Activated T-helper 1 cell treated with anti-CD3 and anti-CD28 coated beads, Interleukin-12 subunit alpha, Interleukin-12 subunit beta, Interleukin-2, Interleukin-4 antibody, amounts not matched to agents 30 ng/mL and 10 ng/mL and 1 ng/mL, durations not matched to agents 14 hours and 24 hours and 36 hours (primary cell): ENCODE measurements at places on chromosomes 11 and 22. TPM values are rescaled to one million over a fixed set of nuclear protein-coding genes. Genes with fewer than 3 reads are reported as not detected.

- no peak for DNase-seq
Measured at GRCh38 chr11:73053964-73054363, 88.2 kb downstream of the FCHSD2 start.

The SLC22A25 gene
- not detected in 2 replicates for total RNA-seq

DNA sequence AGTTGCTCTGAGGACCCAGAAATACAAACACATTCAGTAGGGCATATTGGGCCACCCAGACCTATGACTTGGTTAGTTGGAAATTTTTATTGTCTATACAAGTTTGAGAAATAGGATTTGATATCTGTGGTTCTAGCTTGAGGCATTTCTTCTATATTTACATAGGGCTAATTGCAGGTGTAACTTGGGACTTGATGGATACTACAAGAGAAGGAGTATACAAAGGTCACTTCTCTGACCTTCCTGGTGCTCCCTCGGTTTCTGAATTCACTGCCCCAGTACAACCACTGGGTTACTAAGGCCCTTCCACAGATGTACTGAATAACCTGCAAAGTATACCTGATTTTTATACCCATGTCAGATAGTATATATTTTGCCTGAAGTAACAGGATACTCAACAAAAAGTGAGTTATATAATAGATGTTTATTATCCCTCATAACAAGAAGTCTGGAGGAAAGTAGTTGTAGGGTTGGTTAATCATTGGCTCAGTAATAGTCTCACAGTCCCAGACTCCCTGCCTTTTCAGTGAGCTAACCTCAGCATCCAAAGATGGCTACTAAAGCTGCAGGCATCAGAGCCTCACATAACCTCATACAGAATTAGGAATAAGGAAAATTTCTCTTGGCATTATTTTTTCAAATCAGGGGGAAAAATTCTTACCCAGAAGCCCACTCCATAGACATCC is 8.8 kb upstream of the PGR start:
- no peak for DNase-seq

- DNase-seq: no peak
Measured at GRCh38 chr22:48180631-48181030, 1418.2 kb downstream of the TBC1D22A start.

GRCh38 chr22:19239464-19239863 is 52.1 kb downstream of the CLTCL1 start:
- no peak for DNase-seq

DNA sequence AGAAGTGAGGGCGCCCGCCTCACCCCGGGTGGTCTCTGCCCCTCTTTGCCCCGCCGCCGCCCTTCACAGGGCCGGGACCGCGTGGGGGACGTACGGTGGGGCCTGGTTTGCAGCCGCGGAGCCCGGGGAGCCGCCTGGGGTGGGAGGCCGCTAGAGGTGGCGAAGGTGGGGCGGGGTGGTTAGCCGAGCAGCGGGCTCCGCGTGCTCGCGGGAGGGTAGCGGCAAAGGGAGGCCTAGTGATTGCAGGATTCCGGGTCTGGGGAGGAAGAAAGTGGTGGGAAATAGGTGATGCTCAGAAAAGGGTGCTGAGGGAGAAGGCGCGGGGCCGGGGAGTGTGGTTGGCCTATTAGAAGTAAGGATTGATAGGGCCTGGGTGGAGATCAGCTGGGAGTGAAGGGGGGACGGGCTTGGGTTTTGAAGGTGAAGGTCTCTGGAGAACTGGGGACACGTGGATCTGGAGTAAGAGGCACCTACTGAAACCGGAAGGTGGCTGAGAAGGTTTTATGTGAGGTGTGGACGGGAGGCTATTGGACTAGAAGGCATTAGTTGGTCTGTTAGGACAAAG is 571 bp downstream of the FAR1 start:
- peak; percentile 36 for DNase-seq

GRCh38 chr11:35057926-35058668 is 80.9 kb upstream of the CD44 start:
- DNase-seq: no peak

DNA sequence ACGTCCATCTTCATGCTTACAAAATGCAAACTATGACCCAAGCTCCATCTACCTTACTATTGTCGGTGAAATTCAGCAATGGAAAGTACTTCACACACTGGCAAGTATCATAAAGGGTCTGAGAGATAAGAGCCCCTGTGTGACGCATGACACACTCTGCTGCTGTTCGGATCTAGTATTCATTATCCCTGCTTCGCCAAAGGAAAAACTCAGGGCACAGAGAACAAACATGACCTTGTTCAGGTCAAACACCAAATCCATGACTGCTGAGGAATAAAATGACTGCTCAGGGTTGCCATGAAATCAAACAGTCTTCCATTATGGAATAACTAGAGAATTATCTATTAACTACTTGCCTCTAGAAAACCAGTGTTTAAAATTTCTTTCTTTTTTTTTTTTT is 73.0 kb downstream of the MICAL3 start:
- DNase-seq: no peak

The KRTAP5-7 gene
- total RNA-seq: 0.23 TPM in 1 of 2 replicates, not detected in the other

The RBX1 gene
- total RNA-seq: 90.9 and 94.4 TPM in 2 replicates

GRCh38 chr11:116953530-116954285 is 116.3 kb upstream of the APOA1 start:
- DNase-seq: no peak

GRCh38 chr11:11356842-11357241 is 3.8 kb upstream of the CSNK2A3 start:
- no peak for DNase-seq

- no peak for DNase-seq
Measured at GRCh38 chr22:28887725-28888459, 4.5 kb downstream of the ZNRF3 start.

DNA sequence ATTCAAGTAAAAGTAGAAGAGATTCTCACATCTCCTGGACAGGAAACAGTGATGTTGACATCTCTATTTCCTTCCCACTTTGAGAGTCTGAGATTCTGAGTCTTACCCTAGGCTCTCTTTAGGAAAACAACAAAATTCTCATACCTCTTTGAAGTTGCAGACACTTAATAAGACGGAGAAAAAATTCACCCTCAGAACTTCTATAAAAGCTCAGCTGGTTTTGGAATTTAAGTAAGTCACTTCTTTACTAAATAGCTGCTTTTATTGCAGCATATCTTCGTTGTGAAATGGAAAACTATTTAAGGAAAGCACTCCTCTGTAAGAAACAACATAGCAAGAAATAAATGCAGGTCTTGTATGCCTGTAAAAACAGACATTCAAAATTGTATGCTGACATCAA is 79.1 kb downstream of the MSANTD4 start:
- DNase-seq: no peak

The BAIAP2L2 gene
- total RNA-seq: 0.29 and 0.32 TPM in 2 replicates

DNA sequence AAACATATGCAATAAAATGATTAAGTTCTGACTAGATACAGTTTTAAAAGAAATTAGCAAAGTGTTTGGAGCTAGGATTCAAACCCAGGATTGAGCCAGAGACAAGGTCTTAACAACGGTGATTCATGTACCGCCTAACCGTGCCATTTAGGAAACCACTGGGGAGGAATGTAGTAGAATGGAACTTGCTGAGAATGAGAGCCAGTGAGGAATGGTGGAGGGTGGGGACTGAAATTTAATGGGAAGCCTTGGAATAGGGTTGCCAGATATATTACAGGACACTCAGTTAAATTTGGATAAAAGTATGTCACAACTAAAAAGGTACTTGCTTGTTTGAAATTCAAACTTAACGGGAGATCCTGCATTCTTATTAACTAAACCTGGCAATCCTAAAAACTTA is 30.4 kb upstream of the TMEM86A start:
- DNase-seq: no peak

The AMOTL1 gene
- 4.4 and 4.9 TPM in 2 replicates for total RNA-seq

The LBHD1 gene
- 23.4 and 24.3 TPM in 2 replicates for total RNA-seq

DNA sequence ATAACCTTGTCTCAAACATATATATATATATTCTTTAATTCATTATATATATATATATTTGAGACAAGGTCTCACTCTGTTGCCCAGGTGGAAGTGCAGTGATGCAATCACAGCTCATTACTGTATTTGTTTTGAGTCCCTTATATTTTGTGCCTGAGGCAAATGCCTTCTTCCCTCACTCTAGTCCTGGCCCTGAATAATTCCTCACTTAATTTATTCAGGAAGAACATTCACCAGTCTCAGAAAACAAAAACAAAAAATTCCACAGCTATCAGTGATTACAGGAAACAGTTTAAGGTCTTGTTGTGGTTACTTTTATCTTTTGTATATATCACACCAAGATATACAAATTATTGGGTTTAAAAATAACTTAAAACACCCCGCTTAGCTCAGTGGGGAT is 155.7 kb downstream of the CWF19L2 start:
- DNase-seq: no peak

DNA sequence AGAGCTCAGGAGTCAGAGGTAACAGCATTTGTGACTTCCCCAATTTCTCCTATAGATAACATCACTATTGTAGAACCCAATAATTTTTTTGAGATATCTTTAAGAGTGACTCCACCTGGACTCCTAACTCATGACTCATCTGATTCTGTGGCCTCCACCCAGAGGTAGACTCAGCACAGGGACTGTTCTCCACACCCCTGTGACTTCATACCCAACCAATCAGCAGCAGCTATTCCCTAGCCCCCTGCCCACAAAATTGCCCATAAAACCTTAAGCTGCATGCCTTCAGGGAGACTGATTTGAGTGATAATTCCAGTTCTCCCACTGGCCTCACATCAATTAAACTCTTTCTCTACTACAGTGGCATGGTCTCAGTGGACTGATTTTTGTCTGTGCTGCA is 475.4 kb upstream of the FAT3 start:
- no peak for DNase-seq

The TRIM6 gene
- 0.34 and 0.54 TPM in 2 replicates for total RNA-seq

GRCh38 chr11:128207861-128208321 is 379.5 kb downstream of the ETS1 start:
- no peak for DNase-seq

DNA sequence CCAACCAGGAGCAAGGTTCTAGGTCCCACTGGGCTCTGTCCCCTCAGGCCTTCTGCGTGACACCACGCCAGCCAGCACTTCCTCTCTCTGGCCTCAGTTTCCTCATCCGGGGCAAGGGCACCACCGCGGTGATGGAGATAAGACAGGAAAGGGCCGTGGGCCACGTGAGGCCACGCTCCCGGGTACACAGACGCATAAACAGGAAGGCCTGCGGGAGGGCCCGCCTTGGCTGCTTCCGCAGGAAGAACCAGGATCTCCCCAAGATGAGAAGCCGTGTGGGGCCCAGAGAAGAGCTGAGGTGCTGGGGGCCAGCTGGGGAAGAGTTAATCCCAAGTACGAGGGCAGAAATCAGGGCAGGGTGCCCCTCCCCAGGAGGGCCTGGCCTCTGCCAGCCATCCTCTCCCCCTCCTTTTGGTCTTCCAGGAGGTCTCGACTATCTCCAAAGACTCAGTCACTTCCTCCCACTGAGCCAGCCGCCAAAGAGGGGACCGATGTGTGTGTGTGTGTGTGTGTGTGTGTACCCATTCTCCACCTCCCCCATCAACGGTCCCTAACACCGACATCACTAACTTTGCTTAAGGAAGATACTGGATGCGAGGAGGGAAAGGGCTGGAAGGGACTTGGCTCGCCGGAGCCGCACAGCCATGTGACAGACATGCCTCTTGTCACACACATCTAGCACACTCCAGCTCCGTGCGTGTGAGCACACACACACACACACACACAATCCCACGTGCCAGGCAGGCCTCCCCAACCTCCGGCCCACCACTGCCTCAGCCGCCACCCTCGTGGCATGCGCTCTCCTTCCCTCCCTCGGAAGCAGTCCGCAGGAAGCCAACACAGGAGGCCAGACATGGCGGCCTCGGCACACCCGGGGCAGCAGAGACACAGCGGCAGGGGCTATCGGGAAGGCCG is 1.4 kb downstream of the MFNG start:
- peak; percentile 81 for DNase-seq

DNA sequence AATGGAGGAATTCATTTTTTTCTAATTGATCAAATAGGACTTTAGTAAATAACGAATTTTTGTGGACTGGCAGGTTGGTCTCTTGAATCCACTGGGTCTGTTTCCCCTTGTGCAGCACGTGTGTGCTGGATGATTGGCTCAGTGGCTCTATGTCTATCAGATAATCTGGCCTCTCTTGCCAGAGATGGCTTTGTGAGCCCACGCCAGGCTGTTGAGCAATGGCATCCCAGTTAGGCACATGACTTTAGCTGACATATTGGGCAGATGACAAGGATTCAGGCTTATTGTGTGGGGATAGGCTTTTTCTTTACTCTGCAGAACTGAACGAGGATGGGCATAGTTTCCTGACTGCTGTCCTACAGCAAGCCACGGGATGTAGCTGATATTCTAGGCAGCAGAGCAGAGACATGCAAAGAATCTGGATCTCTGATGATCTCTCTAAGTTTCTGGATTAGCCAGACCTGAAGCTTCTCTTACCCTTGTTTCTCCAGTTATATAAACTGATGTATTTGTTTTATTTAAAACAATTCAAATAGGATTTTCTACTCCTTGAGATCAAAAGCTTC is 144.9 kb downstream of the ARHGAP42 start:
- no peak for DNase-seq

The APOA1 gene
- total RNA-seq: 0.22 TPM in 1 of 2 replicates, not detected in the other

GRCh38 chr11:93526346-93526633 is 16.9 kb downstream of the SMCO4 start:
- DNase-seq: no peak

- no peak for DNase-seq
Measured at GRCh38 chr11:117385906-117386305, 58.3 kb downstream of the CEP164 start.

The GRM5 gene
- total RNA-seq: not detected in 2 replicates

The SLC17A6 gene
- total RNA-seq: not detected in 2 replicates

GRCh38 chr22:40107851-40108378 is 69.8 kb upstream of the TNRC6B start:
- DNase-seq: peak; percentile 16

DNA sequence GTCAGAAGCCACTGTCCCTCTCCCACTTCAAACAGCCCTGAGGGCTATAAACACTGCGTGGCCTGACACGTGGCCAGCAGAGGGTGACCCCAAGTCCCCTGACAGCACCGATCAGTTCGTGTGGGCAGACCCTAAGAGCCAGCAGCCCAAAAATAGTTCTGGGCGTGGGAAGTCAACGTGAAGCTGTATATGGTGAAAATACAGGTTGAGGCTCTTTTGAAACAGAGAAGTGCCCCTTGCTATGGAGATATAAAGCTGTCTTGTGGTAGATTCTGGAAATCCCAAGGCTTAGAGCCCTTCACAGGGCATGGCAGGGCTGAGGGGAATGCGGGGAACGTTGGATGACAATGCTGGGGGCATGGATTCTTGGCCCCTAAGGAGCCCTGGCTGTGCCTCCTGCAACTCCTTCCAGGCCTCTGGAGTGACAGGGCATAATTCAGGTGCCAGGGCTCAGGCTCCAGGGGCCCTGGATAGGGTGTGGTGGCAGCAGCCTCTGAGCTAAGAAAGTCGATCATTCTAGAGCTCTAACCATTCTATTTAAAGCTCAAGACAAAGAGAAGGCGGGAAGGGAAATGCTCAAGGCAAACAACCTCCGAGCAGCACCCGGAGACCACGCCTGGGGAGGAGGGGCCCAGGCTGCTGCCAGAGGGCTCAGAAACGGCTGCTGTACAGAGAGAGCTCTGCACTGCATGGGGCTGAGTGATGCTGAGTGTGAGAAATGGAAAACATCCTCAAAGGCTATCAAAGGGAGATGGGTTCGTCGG is 60.4 kb upstream of the CD5 start:
- DNase-seq: peak; percentile 86
